ENCODE measurements at places on chromosomes 2 and 18. TPM values are rescaled to one million over a fixed set of nuclear protein-coding genes. Genes with fewer than 3 reads are reported as not detected.

DNA sequence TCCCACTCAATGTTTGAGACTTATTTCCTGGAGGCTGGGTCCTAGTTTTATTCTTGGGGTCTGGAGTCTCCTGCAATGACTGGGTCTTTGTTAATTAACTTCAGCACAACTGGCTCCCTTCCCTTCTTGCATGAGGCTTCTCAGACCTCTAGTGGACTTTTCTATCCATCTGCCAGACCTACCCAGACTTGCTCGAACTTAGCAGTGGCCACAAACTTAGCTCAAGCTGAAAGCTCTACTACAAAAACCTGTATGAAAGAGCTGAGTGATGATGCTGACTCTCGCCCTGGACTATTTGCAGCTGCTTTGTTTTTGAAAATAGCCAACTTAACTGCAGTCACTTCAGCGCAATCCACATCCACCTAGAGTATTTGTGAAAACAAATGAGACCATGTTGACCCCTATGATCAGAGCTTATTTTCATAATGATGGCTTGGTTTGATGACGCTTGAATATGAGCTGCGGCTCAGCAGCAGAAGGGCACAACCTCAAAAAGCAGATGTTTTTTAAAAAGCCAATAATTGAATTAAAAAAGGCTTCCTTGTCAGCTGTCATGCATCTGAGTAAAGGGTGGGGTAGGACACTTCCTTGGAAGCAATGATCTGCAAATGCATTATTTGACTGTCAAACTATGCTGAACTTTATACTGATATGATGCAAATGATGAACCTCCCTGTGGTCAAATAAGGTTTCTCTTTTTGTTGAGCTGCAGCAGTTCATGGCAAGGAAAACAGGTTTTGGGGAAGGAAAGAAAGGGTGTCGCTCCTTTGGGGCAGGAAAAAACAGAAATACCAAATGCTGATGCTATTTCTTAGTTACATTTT is 10.6 kb upstream of the ANXA4 start:
- no peak for DNase-seq

GRCh38 chr2:101114815-101115214 is 36.4 kb downstream of the TBC1D8 start:
- no peak for DNase-seq

- DNase-seq, result peak; percentile 25
These were observed 45.6 kb downstream of the C1QL2 start for GRCh38 chr2:119112770-119113488.

DNA sequence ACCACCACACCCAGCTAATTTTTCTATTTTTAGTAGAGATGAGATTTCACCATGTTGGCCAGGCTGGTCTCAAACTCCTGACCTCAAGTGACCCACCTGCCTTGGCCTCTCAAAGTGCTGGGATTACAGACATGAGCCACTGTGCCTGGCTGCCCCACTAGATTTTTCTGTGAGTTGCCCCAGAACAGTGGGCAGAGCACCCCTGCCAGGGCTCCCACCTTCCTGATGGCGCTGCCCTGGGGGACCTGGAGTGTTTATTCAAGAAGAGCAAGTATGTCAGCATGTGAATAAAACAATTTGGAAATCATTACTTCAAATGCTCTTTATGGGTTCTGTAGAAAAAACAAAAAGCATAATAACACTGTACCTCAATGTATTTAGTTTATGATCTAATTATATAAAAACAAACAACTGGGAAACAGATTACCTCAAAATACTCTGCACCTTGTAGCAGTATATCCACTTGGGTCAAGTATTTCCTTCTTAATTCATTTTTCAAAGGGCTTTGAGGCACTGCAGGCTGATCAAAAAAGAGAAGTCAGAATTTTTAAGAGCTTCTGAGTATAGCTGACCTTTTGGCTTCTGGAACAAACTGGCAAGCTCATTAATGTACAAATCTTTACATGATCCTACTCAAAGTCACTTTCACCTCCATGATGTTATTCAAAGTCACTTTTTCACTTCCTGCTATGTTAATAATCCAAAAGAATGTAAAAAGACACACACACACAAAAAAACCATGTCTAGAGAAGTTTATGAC is 8.9 kb downstream of the HJURP start:
- DNase-seq, result no peak

DNA sequence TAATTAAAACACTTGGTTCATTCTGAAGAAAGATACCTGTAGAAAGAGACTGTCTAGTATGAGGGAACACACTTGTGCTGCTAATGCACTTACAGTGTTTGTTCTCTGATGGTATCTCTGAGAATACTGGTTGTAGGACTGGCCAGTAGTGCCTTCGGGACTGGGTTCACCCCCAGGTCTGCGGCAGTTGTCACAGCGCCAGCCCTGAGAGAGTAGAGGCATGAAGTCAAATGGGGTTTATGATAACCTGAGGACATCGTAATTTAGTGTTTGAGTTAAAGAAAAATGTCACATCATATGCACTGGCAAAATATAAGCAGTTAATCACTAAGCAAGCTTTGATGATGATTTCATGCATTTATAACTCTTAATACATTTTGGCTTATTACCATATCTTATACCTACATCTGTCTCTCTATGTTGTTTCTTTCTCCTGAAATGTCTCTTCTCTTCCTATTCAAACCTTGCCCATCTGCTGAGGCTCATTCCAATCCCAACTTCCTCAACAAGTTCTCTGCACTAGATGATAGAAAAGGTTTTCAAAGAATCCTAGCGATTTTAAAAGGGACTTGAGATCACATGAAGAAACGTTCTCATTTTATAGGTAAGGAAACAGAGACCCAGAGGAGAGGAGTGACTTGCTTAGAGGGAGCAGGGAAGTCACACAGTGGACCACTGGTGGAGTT is 50.2 kb downstream of the ATIC start:
- no peak for DNase-seq

GRCh38 chr2:152582081-152582480 is 135.2 kb downstream of the PRPF40A start:
- no peak for DNase-seq

DNA sequence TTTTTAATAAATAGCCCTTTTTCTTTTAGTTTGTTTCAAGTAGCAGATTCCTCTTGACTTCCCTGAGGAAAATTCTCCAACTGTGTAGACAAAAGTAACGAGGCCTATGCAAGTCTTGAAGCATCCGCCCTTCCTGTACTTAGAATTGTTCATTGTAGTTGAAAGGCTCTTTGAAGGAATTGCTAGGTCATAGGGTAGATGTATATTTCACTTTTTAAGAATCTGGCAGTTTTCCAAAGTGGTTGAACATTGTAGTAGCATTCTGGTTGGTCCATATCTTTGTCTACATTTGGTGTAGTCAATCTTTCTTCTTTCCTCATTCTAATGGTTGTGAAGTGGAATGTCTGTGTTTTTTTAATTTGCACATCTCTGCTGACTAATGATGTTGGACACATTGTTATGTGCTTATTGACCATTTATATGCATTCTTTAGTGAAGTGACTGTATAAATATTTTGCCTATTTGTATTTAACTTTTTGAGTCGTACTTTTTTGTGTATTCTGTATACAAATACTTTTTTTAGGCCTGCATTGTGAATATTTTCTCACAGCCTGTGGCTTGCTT is 5.6 kb upstream of the SERPINB11 start:
- no peak for DNase-seq

- no peak for DNase-seq
These were observed 149.8 kb upstream of the DAPL1 start for GRCh38 chr2:158645299-158645698.

DNA sequence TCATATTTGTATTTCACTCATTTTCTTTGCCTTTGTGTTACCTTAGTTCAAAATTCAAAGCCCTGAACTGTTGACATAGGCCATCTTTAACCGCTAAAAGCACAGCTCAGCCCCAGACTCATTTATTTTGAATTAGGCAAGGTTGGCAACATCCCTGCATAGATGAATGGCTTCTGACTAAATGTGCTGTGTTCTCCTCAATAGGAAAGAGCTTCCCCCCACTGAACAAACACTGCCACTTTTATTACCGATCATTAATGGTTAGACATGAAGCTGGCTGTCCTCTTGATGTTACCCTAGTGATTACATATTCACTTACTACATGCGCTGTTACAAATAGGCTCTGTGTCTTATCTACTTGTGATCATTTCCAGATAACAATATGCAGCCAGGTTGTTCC is 170.7 kb downstream of the ADCYAP1 start:
- no peak for DNase-seq

- DNase-seq, result no peak
These were observed 212.9 kb downstream of the CYP26B1 start for GRCh38 chr2:71934595-71935261.

GRCh38 chr2:120243211-120243610 is 9.4 kb upstream of the RALB start:
- DNase-seq, result no peak

SCYGR4 gene
- not detected for total RNA-seq

GRCh38 chr18:63264871-63265270 is 54.7 kb downstream of the BCL2 start:
- DNase-seq, result no peak

TNP1 gene
- not detected for total RNA-seq

DNA sequence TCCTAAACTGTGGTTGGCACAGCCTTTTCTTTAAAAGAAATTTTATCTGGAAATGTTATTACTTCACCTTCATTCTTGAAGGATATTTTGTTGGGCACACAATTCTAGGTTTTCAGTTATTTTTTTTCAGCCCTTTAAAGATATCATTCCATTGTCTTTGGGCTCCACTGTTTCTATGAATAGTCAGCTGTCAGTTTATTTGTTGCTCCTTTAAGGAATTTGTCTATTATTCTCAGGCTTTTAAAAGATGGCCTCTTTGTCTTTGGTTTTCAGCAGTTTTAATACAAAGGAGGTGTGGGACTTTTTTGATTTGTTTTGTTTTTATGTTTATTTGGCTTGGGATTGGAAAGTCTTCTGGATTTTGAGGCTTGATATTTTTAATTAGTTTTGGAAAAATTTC is 61.8 kb downstream of the VAPA start:
- DNase-seq, result no peak

DNA sequence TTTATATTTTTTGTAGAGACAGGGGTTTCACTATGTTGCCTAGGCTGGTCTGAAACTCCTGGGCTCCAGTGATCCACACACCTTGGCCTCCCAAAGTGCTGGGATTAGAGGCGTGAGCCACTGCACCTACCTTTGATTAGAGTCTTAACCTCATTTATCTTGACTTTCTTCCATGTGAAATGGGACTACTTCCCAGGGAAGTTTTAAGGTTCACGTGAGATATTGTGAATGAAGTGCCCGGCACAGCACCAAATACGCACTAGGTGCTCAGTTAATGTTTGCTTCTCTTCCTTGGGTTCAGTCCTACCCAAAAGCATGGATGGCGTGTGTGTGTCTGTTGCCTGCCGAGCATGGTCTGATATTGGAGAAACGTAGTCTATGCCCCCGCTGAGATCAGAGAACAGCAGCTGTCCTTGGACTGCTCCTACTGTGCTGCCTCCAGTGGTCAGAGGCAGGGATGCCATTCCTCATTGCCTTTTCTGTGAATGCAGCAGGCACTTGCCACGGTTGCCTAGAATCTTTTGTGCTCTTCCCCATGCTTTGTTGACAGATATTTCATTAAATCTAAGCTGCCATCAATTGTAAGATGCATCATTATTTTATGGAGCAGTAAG is 12.3 kb upstream of the TFCP2L1 start:
- peak; percentile 78 for DNase-seq

SLC11A1 gene
- not detected for total RNA-seq

CRACDL gene
- total RNA-seq, result 0.14 TPM

GRCh38 chr2:62305421-62306176 is 109.7 kb downstream of the B3GNT2 start:
- no peak for DNase-seq

DNA sequence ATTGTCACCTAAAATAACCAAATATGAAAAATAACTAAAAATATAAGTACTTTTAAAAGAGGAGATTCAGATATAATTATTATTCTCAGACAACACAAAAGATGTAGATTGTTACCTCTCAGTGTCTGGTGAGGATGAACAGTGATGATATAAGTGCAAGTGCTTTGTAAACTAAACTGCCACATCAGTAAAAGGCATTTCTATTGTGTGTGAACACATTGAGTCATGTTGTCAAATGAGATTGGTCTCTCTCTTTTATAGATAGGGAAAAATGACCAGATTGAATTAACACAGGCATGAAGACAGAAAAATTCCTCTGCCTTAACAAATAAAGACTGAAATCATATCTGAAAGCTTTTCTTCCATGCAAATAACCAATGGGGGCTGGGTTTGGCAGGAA is 182.4 kb upstream of the TMEFF2 start:
- DNase-seq, result no peak

ORMDL1 gene
- total RNA-seq, result 50.5 TPM

GRCh38 chr2:241546771-241547498 is 11.6 kb upstream of the BOK start:
- peak; percentile 57 for DNase-seq

DNA sequence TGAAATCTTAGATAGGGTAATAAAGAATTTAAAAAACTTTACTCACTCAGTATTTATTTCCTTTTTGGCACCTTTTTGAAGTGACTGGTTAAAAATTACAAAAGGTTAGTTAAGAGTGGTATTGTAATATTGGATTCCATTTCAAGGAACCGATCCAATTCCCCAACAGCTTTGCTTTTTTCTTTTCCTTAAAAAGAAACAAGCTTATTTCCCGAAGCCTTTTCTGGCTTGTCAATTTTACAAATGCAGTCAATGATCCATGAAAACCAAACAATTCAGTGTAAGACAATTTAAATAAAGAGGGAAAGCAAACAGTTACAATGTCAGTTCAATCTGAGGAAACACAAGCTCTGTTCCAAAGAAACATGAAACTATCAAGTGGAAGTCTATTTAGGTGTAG is 200.2 kb downstream of the RIT2 start:
- no peak for DNase-seq
